ENCODE measurements at places on chromosomes 2 and 18. TPM values are rescaled to one million over a fixed set of nuclear protein-coding genes. Genes with fewer than 3 reads are reported as not detected.

DNA sequence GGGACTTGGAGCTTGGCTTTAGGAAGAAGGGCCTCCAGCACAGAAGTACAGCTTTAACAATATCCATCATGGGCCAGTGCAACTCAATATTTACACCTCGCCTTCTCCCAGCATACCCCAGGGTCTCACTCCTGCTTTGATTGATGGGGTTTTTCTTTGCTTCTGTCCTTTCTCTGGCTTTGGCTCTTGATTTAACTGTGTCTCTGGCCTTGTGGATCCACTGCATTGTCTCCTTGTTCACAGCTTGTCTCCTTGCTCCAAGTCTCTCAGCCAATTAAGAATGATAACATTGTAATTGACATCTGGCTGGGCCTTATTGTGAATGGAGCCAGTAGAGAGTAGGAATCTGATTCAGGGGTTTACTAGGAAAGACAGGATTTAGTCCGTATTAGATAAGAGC, 1019.5 kb downstream of the TMEM182 start:
- peak; percentile 28 for DNase-seq

- no peak for DNase-seq
These were observed 203.6 kb downstream of the UBE2E3 start for GRCh38 chr2:181183878-181184542.

DNA sequence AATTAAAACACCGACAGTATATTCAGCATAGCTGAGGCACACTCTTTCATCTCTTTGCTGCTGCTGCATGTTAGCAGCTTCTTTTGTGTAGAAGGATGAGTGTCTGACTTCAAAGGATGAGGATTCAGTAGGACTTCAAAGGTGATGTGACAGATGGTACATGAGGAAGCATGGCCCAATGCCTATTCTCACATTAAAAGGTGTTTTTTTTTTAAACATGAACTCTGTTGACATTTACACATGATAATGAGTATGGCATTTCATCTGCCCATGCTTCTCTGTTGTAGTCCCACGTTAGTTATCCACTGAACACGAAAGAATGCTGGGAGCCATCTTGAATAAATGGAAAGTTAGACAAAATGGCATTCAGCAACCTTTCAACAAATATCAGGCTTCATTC, 1950.8 kb upstream of the PIK3C3 start:
- no peak for DNase-seq

The STK11IP gene
- total RNA-seq = 29.7 TPM

The GALR1 gene
- total RNA-seq = 0.72 TPM

The DNER gene
- total RNA-seq = 56.5 TPM

GRCh38 chr2:133607679-133608078, 39.4 kb upstream of the NCKAP5 start:
- no peak for DNase-seq

The NR4A2 gene
- total RNA-seq = 6.4 TPM

- no peak for DNase-seq
These were observed 57.1 kb upstream of the CD28 start for GRCh38 chr2:203649176-203649814.

The SMAD4 gene
- total RNA-seq = 78.6 TPM

DNA sequence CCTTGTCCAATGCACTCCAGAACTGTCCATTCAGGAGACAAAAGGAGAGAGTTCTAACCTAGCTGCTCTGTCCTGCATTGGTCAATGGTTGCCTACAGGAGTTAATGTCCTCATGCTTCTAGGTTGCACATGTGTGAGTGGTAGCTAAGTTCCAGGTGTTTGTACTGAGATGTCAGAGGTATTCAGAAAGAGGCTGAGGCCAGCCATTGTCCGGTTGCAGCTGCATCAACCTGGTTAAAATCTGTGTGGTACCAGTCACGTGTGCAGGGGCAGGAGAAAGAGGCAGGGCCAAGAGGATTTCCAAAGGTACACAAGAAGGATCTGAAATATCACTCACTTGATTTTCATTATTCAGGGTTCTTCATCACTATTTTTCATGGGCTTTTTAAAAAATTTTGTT, 70.8 kb downstream of the DTNA start:
- no peak for DNase-seq

- DNase-seq = no peak
These were observed 41.7 kb upstream of the EFEMP1 start for GRCh38 chr2:55965276-55965675.

DNA sequence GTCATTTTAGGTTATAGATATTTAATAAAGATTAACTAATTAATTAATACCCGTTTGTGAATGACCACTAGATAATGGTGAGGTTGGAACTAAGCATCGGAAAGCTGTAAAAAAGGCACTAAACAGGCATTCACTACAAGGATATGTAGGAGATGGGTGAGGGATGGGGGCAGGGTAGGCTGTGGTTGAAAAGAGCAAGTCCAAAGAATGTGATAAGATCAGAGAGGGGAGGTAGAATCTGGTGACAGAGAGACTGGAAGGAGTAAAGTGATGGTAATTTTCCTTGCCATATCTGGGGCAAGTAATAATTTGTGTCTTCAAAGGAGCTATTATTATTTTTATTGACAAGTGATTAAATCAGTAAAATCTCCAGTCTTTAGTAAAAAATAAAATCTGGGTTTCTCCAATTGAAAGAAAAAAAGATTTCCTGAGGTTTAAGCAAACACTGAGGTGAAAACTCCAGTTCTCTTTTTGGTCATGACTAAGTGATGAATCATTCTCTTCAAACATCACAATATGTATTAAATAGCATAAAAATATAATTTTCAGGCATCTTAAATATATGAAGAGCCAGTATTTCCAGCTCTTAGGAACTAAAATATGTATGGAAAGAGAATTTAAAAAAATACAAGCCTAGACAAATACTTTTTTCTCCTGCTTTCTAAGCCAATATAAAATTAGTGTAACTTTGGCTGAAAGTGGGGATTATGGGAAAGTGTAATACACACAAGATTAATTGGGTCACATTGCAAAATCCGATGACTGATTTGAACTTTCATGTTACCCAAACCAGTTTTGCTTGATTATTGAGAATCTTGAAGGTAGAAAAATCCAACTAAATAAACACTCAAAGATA, 259.1 kb upstream of the RBMS1 start:
- no peak for DNase-seq

DNA sequence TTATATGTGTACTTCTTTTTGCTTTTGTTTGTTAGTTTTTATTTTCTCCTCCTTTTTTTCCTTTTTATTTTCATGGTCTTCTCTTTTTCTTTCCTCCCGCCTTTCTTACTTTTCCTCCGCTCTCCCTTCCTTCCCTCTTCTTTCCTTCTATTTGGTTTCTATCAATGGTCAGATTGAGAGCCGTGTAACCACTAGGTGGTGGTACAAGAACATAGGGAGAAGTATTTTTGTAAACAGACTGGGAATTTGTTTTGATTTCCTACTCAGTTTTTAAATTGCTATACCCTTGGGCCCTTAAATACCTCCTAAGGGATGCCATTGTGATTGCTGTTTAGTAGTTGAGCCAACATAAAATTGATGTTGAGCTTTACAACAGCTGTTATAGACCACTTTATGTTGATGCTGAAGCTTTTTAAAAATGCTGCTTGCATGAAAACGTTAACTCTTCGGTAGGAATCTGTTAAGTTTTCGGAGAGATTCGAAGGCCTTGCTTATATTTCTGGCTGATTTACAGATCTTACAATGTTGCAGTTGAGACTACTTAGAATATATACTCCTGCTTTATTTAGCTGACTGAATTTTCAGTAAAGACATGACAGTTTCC, 124.2 kb downstream of the UBE2E3 start:
- DNase-seq = peak; percentile 65

The TMEM198 gene
- total RNA-seq = 4.7 TPM

DNA sequence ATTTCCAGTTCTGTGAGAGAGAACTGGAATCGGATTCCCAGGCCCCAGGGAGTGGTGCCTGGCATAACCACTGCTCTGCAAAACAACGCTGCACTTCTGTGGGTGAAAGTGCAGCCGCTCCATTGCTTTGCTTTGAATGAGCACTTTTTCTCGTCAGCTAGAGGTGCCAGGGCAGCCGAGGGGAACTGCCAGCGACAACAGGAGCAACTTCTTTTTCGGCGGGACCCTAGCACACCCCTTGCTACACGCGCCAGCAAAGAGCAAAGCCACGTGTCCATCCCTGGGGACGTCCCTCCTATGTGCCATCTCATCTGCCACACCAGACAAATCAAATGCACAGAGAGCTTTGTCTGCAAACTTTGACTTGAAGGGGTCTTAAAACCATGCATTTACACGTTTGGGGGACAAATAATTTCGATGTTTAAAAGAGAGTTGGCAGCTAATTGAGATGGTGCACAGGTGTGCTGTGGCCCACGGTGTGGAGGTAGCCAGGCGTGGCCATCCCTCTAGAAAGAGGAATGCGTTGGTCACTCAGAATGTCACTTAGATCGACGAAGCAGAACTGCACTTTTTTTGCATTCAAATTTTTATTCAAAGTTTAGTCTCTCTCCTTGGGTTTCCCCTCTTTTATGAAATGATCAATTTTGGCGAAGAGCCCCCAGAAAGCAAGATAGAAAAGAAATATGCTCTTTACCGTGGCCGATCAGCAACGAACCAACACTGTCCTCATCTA, 151.8 kb downstream of the MBP start:
- DNase-seq = no peak

The C2orf78 gene
- not detected for total RNA-seq

GRCh38 chr2:110991911-110992310, 128.8 kb upstream of the BCL2L11 start:
- DNase-seq = no peak

Measured in spinal cord (tissue), 10 donors.